ENCODE measurements at places on chromosomes 4 and X.
A peak's percentile ranks its signal among the peaks of the same experiment; 100 is the strongest.

DNA sequence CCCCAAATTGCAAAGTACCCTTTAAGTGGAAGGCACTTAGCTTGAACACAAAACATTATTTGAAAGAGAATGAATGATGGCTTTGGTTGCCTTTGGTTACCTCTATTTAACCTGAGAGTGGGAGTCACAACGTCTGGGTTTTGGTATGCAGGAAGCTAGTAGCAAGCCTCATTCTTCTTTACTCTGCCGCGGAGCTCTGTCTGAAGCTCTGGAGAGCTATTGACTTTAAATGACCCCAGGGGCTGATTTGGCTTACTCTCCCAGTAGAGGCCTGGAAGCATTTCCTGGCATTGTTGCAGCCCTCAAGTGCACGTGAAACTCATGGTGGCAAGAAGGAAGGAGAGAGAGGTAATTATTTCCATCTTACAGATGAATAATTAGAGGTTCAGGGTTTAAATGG lies 81.8 kb upstream of the MAGEA4 start:
- no peak for DNase-seq

GRCh38 chr4:86306816-86307215 lies 53.0 kb downstream of the MAPK10 start:
- no peak for DNase-seq

DNA sequence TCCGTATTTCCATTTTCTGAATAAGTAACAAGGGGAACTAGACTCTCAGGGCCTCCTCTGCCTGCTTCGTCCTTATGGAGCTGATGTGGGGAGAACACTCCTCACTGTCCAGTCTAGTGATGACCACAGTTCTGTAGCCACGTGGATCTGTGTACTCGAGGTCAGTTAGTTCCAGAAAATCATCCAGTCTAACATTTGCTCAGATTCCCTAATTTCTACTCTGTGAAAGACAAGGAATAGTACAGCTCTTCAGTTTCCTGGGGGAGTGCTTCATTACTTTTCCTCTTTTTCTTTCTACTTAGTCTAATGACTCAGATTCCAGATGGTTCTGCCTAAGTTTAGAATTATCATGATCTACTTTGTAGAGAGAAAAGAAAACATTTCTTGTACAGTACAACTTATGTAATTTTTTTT lies 82.6 kb downstream of the SORBS2 start:
- DNase-seq, result no peak

DNA sequence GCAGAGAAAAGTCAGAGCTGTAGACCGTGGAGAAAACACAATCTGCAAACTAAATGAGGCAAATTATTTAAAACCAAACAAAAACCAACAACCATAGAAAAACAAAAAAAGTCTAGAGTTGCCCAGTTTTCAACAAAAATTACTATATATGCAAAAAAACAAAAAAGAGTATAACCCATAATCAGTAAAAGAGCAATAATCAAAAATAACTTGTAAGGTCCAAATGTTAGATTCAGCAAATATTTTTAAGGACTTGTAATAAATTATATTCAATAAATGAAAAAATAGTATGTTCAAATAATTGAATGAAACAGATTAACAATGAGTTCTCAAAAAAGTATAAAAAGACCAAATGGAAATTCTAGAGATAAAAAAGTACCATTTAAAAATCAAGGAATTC lies 130.5 kb downstream of the LRBA start:
- DNase-seq, result no peak

- DNase-seq, result peak; percentile 35
These were observed 240.1 kb downstream of the FRAS1 start for GRCh38 chr4:78297116-78297800.

DNA sequence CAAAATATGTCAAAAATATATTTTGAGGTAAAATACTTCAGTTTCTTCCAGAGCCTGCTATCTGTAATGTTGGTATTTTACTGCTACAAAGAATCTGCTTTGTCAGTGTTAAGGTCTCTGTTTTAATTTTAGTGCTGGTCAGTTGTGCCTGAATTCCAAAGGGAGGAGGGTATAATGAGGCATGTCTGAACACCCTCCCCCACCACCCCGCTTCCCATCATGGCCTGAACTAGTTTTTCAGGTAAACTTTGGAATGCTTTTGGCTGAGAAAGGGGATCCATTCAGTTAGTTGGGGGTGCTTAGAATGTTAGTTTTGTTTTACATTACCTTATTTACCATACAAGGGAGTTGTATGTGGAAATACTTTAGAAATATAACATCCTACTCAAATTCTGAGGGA lies 158.5 kb downstream of the MID1IP1 start:
- DNase-seq, result no peak

DNA sequence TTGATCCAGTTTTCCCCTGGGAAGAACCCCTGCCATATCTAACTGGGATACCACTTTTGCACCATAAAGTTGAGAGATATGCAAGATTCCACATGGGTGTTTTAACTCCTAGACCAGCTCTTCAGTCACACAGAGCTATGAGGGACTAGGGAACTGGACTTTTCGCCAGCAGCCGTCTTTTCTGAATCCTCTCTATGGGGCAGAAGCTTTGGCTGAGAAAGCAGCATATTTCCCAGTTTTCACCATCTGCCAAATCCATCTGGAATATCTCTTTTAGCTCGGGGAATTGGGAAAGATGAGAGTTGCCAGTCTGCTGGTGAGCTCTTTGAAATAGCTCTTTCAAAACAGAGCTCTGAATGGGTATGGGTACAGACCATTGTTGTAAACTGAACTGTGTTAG lies 20.9 kb downstream of the APOOL start:
- DNase-seq, result no peak

DNA sequence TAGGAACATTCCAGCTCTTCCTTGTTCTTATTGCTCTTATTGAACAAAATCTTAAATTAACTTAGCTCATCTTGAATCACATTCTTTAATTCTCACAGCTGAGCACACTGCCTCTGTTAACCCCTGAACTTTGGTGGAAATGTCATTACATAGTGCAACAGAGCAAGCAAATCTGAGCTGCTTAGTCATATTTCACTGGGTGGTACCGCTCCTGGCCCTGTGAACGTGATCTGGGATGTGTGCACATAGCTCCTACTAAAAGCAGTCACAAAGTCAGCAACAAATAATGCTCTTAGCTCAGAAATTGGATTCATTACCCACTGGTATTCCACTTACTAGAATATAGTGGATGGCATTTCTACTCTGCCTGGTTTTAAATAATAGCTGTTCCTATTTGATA lies 27.9 kb downstream of the ARHGEF6 start:
- no peak for DNase-seq

- no peak for DNase-seq
These were observed 9.7 kb downstream of the GIMD1 start for GRCh38 chr4:106358899-106359298.

- DNase-seq, result no peak
These were observed 29.9 kb upstream of the TET2 start for GRCh38 chr4:105116616-105117319.

- no peak for DNase-seq
These were observed 492.0 kb downstream of the PCDH11X start for GRCh38 chrX:92270936-92271855.

GRCh38 chr4:62407534-62407933 lies 1207.4 kb downstream of the ADGRL3 start:
- DNase-seq, result no peak

- no peak for DNase-seq
These were observed 500.1 kb upstream of the FAM47C start for GRCh38 chrX:36508042-36508441.

GRCh38 chr4:80422727-80423404 lies 87.3 kb downstream of the CFAP299 start:
- DNase-seq, result peak; percentile 83

DNA sequence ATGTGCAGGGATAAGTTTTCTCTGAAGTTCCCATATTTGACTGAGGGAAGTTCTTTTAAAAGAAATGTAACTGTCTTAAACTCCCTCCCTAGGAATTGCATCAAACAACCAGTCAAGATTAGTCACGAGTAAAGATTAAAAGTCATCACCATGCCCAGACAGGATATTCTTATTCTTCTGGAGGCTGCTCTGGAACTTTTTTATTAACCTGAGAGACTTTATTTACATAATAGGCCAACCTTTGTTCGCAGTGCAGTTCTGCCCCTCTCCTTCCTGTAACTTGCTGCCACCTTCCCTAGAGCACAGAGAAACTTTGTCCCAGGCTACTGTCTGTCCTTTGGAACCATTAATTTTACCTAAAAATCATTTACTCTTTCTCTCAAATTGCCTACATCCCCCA lies 9.8 kb upstream of the HERC3 start:
- DNase-seq, result no peak

DNA sequence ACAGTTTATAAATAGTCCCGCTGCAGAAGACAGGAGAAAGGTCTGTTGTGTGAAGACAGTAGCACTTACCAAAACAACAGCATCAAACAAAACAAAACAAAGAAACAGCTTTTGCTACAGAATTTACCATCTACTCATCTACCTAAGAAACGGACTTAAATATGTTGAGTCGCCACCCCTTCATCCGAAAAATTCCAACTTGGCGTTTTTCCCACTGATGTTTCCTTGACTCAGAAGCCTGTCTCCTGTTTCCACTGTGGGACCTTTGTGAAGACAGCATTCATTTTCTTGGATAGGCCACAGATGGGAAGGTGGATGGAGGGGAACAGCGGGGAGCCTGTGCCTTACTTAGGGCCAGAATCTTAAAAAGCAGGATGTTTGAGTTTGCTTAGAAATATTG lies 1.3 kb upstream of the ITM2A start:
- no peak for DNase-seq

DNA sequence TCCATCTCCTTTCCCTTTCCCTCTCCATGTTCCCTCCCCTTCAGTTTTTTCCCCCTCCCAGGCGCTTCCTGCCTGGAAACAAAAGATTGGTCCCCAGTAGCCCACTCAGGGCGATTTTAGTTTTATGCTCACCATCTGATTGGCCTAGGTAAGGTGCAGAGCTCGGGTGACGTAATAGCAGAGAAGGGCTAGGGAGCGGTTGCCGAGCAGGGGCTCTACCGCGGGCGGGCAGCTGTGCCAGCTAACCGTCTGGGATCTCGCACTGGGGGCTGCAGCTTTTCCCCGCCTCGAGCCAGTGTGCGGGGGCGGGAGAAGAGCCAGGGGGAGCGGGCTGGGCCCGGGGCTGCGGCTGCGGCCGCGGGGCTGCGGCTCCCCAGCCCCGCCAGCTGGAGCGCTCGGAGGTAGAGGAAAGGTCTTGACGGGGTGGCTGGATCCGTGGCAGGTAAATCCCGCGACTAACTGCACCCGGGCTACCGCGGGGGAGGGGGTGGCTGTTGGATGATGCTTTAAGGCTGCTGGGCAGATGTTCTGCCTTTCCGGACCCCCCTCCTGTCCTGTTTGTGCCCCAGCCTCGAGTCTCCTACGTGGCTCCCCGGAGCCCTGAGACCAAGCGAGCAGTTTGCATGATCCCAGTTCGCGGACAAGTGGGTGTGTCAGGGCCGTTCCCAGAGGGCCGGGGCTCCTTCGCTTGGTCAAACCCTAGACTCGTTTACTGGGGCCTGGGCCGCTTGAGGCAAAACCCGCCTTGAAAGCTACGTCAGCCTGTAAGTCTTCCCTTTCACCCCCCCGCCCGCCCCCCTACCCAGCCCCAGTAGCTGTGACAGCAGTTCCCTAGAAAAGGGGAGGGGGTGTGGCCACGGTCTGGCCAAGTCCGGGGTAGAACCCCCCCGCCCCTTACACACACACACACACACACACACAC lies at the start of gene PAK3:
Gene PAK3, plus strand, starts transcription at position 218 of the 922 bp plus-strand sequence. CDS start 26,913 bp downstream, outside the sequence.
- peak; percentile 35 for DNase-seq

DNA sequence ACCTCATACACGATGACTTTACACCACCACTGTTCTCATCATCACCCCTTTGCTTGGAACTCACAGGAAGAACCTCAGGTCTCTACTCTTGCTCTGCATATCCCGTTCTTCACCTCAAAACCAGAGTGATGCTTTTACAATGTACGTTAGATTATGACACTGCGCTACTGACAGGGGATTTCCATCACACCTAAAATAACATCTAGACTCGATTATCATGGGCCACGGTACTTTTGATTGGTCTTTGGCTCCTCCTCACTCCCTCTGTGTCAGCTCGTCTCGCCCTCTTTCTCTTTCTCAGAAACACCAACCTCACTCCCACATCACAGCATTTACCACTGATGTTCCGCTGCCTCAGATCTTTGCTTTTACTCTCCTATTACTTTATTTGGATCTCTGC lies 172.4 kb downstream of the TLL1 start:
- no peak for DNase-seq

GRCh38 chrX:139158256-139158655 lies 372.3 kb upstream of the F9 start:
- no peak for DNase-seq

GRCh38 chrX:19535476-19535875 lies 20.2 kb upstream of the MAP3K15 start:
- no peak for DNase-seq

DNA sequence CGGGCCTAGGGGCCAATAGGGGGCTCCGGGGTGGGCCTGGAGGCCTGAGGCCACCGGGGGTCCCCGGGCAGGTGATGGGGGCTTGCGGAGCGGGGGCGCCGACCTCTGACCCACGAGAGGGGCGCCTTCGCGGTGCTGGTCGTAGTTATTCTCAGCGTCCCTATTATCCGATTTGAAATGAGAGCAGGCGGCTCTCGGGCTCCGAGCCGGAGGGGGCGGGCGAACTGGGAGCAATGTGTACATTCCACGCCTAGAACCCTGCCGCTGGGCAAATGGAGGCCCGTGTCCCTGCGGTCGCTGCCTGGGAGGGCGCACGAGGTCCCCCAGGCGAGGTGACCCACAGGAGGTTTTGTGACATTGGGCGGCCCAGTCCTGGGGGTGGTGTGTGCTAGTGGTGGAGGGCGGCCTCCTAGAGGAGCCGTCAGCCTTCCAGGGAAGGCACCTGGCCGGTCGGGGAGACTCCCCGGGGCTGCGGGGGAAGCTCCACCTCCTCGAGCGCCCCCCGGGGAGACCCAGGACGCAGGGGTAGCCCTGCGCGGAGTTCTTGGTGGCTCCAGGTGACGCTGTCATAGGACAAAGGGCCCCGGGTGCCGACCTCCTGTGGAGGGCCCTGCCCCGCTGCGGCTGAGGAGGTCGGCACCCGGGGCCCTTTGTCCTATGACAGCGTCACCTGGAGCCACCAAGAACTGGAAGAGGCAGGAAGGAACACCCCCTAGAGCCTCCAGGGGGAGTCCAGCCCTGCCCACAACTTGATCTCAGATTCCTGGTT lies 102.6 kb upstream of the PRKX start:
- DNase-seq, result peak; percentile 9

- peak; percentile 97 for DNase-seq
These were observed 208.4 kb downstream of the NWD2 start for GRCh38 chr4:37452952-37453280.

GRCh38 chrX:47956016-47956415 lies 47.8 kb downstream of the ZNF182 start:
- no peak for DNase-seq

- DNase-seq, result no peak
These were observed 16.0 kb downstream of the C4orf33 start for GRCh38 chr4:129111919-129112318.

- no peak for DNase-seq
These were observed 82.5 kb downstream of the GPAT3 start for GRCh38 chr4:83618431-83618830.

- no peak for DNase-seq
These were observed 3.7 kb downstream of the STATH start for GRCh38 chr4:69999420-69999819.

DNA sequence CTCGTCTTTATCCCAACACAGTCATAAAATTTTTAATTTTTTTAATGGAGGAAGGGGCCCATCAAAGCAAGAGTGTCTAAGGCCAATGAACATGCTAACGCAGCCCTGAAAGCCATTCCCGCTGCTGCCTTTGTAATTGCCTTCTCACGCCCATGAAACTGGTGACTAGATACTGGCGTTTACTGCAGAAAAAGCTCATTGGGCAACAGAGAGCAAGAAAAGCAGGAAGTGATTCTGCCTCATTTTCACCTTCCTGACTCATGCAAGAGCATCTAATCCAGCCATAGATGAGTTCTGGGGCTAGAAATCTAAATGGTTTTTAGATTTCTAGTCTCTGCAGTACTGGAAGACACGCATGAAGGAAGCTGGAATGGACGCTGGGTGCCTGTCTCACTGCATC lies 72.5 kb downstream of the ANXA3 start:
- no peak for DNase-seq

All from NCI-H526 treated with DMSO at 0.1 percent for 48 hours (cell line).